HAP-1 (cell line): ENCODE measurements at places on chromosomes 2 and 18.

DNA sequence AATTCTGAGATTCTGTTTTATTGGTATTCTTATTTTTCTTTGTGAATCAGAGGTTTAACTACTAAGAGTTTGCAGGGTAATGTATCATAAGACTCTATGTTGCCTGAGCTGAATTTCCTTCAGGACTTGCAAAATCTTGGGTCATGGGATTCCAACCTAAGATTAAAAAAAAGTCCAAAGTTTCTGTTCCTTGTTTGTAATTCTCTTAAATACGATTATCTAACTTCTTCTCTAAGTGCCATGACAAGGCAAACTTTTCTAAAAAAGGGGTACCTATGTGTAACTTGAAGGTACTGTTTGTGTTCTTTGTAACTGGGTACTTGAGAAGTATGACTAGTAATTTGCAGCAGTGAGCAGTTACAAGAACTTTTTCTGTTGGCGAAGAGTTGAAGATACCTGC lies 181.3 kb upstream of the ZEB2 start:
- no peak for DNase-seq

DNA sequence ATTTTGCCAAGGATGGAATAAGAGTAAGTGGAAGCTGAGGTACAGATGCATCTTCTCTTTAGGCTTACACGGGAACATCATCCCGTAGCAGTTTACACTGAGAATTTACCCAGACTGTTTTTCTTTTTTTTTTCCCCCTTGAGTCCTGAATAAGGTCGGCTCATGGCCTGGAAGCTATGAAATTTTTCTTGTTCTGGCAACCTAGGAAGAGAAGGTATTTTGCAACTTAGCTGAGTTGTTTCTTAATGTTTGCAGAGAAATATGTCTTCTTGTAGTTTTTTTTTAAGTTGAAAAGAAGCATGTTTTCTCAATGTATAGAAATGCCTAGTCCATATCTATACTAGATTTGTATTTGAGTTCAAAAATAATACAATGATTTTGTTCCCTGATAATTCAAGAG lies 712.5 kb downstream of the TDRD15 start:
- DNase-seq = no peak

- DNase-seq = no peak
Measured at GRCh38 chr18:2984703-2985261, 28.2 kb downstream of the LPIN2 start.

DNA sequence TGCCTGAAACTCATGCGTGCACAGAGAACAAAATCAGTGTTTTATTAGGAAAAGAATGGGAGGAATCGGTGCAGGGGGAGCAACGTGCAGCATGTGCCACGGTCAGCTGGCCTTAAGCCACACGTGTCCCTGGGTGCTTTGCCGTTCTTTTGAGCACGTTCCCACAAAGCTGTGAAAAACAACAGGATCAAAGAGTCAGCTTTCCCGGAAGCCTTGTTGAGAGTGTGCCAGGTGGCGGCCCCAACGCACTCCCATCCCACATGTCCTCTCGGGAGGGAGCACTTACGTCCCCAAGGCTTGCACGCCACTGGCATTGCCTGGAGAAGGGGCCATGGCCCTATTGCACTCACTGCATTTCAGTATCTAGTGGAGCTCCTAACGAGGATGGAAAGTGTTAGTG lies 511.2 kb downstream of the EIPR1 start:
- DNase-seq = no peak

DNA sequence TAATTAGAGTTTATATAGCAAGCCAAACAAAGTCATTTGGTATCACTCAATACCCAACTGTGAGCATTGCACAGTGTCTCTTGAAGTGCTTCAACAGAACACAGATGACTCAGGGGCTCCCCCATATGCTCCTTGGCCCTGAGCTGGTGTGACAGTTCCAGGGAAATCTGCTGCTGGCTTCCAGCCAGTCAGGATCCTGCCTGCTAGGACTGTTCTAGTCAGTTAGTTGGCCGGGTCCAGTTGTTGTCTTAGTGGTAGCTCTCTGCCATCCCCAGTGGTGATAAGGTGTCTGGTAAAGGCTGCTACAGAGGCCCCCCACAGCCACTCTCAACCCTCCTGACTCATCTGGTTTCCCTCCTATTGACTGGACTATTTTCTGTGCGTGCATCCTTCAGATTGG lies 100.3 kb downstream of the IRS1 start:
- no peak for DNase-seq

GRCh38 chr18:3066341-3067110 lies 53.6 kb upstream of the LPIN2 start:
- DNase-seq = no peak

DNA sequence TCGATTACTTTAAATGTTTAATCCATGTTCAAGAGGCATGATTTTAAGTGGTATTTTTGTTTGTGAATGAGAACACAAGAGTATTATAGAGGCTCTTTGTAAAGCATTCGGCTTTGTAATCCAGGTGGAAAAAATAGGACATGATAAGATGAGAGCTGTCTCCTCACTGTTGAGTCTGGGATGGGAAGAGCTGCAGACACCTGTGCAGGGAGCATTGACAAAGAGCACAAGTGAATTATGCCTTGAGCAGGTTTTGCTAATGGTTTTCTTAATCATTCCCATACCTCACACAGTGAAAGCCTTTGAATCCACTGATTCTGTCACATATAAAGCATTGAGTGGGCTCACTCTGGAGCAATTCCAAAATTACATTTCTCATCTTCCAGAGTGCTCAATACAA lies 9.6 kb downstream of the COL6A3 start:
- no peak for DNase-seq

DNA sequence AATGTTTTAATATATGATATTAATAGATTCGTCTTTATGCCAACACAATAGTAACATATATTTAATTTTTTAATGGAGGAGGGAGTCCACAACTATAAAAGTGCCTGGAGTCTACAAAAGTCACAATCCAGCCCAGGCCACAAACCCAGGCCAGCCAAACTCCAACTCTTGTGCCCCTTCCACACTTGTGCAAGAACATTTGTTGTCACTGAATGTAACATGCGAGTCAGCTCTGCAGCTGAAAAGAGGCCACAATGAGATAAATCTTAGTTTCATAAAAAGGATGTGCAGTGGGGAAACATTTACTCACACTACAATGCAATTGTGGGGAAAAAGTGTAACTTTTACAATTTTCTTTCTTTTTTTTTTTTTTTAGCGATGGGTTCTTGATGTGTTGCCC lies 110.8 kb downstream of the MCFD2 start:
- DNase-seq = no peak

DNA sequence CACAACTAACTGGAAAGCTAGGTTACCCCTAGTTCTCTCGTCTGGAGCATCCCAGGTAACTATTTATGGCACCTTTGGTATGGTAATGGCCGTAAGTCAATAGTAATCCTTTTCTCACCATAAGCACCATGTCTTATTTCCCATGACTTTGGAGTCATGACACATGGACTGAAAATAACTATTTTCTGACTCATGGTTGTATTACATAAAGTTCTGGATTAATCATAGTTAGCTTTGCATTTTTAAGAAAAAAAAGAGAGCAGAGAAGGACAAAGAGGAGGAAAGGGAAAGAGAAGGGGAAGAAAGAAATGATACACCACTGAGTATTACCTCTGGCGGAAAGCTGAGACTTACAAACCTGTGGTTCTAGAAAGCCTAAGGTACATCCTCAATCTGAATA lies 99.3 kb downstream of the BIN1 start:
- no peak for DNase-seq

DNA sequence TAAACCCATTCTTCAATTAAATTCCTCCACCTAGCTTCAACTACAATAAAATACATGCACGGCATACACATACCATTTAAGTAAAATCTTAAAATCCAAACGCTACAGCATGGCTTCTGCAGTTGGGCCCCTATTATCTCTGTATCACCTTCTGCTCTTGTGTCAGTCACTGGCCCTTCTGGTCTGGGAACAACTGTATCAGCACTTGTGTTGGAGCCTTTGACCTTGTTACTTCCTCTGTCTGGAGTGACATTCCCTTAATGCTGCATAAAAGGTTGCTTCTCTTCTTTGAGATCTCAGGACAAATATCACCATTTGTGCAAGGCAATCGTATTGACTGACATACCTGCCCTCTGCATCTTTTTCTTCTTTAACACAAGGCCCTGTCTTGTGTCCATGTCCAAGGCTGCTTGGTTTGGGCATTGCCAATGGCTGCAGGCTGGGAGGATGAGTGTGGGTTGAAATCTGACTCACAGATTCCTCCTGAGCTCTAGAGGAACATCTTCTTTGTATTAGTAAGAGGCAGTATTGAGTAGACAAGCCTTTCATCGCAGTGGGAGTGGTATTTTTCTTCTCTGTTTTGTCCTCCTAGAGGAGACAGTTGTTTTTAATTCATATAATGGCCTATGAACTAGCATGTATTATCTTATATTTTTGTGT lies 267.8 kb upstream of the TRIB2 start:
- DNase-seq = no peak

DNA sequence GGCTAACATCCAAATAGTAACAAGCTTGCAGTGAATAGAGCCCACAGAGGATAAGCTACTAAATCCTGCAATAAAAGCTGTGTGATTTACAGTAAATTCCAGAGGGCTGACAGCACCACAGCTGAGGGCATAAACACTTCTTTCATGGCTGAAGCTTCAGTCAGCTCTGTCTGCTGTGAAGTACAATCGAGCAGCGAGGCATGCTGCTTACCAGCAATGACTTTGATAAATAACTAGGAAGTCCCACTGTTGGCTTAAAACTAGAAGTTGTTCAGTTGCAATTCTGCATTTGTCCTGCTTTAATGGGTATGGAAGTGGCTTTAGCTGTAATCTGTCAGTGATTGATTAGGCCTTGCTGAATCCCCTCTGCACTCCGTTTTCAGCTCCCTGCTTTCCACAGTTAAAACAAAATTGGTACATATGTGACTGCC lies 65.2 kb upstream of the FIGN start:
- DNase-seq = peak; percentile 95

DNA sequence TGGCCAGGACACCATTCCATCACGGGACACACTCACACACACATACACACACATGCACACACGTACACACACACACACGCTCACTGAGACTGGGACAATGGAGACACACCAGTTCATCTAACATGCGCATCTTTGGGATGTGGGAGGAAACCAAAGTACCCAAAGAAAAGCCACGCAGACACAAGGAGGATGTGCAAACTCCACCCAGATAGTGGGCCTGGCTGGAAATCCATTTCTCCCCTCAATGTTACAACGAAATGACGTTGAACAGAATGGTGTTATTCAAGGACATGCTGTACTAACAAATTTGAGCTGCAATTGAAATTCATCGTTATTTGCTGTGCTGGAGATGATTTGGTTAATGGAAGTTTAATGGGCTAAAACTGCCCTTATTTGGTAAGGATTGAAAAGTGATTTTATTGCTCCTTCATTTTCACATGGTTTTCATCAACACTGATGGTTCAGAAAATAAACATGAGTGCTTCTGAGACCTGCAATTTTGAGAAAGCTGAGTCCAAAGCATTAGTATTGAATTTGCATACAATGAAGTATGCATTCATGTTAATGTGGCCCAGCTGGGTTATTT lies 110.0 kb downstream of the KCNE4 start:
- DNase-seq = no peak

DNA sequence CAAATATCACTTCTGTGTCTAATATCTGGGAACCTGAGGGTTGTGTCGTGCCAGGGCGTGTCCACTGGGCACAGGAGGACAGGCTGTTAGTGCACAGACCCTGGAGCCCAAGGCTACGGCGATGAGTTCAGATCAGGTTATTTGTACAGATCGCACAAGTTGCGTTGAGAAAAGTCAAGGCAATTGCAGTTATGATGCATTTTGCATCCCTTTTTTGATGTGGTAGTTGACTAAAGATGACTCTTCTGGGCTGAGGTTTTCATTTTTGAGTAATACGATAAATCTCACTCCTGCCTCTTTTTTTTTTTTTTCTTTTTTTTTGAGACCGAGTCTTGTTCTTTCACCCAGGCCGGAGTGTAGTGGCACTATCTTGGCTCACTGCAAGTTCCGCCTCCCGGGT lies 7.2 kb downstream of the RBFA start:
- no peak for DNase-seq

DNA sequence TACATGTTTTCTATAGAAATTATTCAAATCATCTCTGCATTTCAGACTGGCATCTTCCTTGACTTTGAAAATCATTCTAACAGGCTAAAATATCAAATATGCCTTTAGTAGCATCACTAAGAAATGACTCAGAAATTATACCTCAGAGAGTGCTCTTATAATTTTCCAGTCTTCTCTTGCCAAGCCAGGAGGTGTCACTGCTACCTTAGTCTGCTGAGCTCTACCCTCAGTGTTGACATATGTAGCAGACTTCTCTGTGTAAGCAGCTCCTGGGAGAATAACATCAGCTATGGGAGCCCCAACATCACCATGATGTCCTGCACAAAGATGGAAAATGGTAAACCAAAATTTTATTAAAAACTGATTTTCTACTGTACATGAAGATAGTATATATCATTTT lies 31.6 kb downstream of the NDUFS1 start:
- no peak for DNase-seq

DNA sequence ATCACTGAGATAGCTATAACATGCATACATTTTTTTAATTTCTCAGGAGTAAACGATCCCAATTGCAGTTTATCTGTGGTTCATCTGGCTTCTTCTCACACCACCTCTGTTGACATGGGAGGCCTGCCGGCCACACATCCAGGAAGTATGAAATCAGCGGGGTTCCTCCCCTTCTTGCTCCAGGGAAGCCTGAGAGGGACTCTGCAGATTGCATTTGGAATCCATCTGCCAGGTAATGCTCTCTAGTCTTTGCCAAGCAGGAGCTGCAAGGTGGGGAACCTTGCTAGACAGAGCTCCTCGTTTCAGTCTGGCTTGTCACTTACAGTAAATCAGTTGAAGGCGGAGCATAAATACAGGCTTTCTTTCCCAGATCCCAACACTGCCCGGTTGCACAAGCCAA lies 49.9 kb downstream of the SOX11 start:
- no peak for DNase-seq

DNA sequence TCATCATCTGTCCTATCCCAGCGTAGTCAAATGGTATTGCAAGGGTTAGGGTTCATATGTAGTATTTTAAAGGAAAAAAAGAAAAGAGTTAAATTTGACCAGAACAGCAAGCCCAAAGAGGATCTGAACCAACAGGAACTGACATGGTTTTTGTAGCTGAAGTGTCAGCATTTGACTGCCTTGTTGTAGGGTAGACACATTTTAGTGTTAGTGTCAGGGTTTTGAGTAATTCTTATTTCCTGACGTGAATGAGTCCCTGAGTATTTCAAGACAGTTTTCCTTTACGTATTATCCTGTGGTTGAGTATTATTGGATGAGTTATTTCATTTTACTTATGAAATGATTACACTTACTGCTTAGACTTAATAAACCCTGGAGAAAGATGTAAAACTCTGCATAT lies 173.3 kb upstream of the ZEB2 start:
- no peak for DNase-seq

- DNase-seq = no peak
Measured at GRCh38 chr2:174778085-174778981, 14.1 kb upstream of the CHRNA1 start.

GRCh38 chr2:73063909-73064875 lies 7.3 kb downstream of the SFXN5 start:
- DNase-seq = no peak

- no peak for DNase-seq
Measured at GRCh38 chr2:138964418-138964817, 184.2 kb upstream of the NXPH2 start.
